Activated CD4-positive, alpha-beta T cell treated with anti-CD3 and anti-CD28 coated beads, Interleukin-2, amount 10 ng/mL, durations not matched to agents 24 days and 14 days (primary cell): ENCODE measurements at places on chromosomes 5 and 9. TPM values are rescaled to one million over a fixed set of nuclear protein-coding genes. Genes with fewer than 3 reads are reported as not detected.

- DNase-seq: no peak
These were observed 122.7 kb upstream of the LPAR1 start for GRCh38 chr9:111161015-111161415.

GRCh38 chr5:41874512-41875060 is 4.4 kb upstream of the OXCT1 start:
- DNase-seq: no peak

DNA sequence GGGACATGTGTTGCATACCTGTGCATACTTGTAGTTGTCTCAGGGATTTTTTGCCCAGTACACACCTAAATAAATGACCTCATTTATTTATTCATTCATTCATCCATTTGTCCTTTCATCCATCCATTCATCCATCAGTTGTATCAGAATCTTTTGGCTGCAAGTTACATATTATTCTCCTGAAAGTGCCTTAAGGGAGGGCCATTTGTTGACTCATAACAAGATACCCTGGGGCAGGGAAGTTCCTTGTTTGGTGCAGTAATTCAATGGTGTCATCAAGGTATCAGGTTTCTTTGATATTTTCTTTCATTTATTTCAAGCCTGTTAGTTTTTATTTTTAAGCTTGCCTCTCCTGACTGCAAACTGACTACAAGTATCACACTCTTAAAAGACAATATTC is 597.9 kb upstream of the TLE4 start:
- DNase-seq: no peak

- DNase-seq: no peak
These were observed 1033.5 kb downstream of the EFNA5 start for GRCh38 chr5:106637275-106637674.

DNA sequence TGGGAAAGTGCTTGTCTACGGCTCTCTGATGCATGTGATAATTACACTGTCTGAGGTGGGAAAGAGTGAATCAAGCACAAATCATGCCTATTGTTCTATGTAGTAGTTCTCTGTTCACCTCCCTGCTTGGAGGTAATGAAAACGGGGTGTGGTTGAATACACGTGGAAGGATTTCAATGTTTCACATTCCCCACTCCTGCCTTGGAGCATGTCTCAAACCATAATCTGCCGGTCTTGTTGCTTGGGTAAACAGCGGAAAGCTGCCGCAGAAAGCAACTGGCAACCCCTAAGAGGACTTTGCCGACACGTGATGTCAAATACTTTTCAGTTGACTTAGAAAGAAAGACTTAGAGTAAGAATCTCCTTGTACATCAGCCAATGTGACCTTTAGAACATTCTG is 63.5 kb upstream of the MOCS2 start:
- no peak for DNase-seq

- DNase-seq: no peak
These were observed 15.0 kb downstream of the NINJ1 start for GRCh38 chr9:93118863-93119702.

The LPCAT1 gene
- total RNA-seq: 93.2 and 95.6 TPM in 2 replicates

The IL13 gene
- 231 and 239 TPM in 2 replicates for total RNA-seq

The GHR gene
- not detected in 2 replicates for total RNA-seq
